ENCODE measurements at places on chromosomes 16 and 17. TPM values are rescaled to one million over a fixed set of nuclear protein-coding genes. Genes with fewer than 3 reads are reported as not detected.

DLG4 gene
- 26.8 TPM for total RNA-seq

- DNase-seq, result no peak
Observed at GRCh38 chr17:27893841-27894503, 807 bp upstream of the LYRM9 start.

GRCh38 chr16:13921328-13921727, 1.4 kb downstream of the ERCC4 start:
- DNase-seq, result no peak

DNA sequence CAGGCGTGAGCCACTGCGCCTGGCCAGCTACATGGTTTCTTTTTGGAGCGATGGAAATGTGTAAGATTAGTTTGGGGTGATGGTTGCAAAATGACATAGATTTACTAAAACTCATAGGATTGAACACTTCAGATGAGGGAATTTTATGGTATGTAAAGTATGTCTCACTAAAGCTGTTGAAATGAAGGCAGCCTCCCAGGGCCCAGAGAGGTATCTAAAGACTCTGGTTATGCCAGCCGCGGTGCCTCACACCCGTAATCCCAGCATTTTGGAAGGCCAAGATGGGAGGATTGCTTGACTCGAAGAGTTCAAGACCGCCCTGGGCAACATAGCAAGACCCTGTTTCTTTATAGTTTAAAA, 254.9 kb downstream of the PARN start:
- no peak for DNase-seq

- DNase-seq, result no peak
Observed at GRCh38 chr17:31488264-31488981, 96.9 kb downstream of the RAB11FIP4 start.

DNA sequence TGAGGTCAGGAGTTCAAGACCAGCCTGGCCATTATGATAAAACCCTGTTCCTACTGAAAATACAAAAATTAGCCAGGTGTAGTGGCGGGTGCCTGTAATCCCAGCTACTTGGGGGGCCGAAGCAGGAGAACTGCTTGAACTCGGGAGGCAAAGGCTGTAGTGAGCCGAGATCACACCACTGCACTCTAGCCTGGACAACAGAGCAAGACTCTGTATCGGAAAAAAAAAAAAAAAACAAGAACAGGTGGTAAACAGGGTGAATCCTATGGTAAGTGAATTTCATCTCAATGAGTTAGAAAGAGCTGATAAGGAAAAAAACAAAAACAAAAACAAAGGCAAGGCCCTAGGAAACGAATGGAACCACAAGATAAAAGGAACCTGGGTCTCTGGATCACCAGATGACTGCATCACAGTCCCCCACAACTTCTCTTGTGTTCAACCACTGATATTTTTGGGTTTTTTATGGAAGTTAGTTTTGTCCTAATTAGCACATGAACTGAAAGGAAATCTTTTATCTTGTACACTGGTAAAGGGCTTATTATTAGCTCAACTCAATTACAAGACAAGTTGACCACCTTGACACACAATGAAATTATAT, 21.0 kb downstream of the GLG1 start:
- DNase-seq, result no peak

- no peak for DNase-seq
Observed at GRCh38 chr17:34616148-34616547, 36.8 kb downstream of the TMEM132E start.

DNA sequence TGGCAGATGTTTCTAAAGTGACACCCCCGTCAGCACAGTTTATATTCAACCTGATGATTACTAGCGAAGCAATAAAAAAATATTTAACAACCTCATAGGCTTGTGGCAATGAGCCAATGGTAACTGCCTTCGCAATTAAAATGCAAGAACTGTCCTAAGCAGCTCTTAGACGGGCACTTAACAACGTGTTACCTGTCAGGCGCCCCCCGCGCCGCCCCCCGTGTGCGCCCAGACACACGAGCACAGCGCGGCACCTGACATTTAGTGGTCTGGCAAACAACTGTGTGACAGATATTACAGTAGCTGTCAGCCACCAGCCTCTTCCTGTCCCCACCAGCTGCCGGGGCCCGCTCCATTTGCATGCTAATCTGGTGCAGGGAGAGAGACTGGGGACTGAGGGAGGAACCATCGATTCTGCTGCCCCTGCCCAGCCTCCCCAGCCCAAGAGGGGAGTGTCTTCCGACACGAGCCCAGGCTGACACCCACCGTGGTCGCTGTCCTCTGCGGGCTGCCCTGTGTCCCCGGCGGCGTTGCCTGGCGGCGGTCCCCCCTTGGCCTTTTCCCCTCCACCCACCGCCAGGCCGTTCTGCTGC, 12.7 kb downstream of the NDUFAF8 start:
- DNase-seq, result no peak

All from ureter (tissue), 1 donor.